Caco-2 (cell line): ENCODE measurements at places on chromosomes 2 and 18.

GRCh38 chr2:38728694-38729093 lies 22.5 kb downstream of the SRSF7 start:
- DNase-seq: no peak

GRCh38 chr2:85804583-85804982 lies 50.8 kb downstream of the ATOH8 start:
- DNase-seq: no peak

DNA sequence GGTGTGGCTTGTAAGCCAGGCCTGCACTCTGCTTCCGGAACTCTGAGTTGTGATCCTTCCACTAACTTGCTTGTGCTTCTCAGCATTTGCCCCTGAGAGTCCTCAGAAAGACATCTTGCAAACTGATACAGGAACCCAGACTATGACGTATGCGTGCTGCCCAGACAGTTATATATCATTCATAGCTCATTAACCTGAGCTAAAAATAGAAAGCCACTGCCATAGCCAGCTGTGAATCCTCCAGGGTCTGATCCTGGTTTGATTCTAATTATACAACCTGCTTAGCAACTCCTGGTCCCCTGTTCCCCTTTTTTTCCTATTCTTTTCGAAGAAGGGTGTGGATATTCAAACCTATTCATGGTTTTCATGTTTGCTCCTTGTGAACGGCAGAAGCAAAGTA lies 63.7 kb downstream of the MARCHF4 start:
- no peak for DNase-seq

- DNase-seq: no peak
These were observed 53.6 kb upstream of the LPIN2 start for GRCh38 chr18:3066341-3067110.
